H7 (cell line): ENCODE measurements at places on chromosomes 3 and 15.
A peak's percentile ranks its signal among the peaks of the same experiment; 100 is the strongest.

DNA sequence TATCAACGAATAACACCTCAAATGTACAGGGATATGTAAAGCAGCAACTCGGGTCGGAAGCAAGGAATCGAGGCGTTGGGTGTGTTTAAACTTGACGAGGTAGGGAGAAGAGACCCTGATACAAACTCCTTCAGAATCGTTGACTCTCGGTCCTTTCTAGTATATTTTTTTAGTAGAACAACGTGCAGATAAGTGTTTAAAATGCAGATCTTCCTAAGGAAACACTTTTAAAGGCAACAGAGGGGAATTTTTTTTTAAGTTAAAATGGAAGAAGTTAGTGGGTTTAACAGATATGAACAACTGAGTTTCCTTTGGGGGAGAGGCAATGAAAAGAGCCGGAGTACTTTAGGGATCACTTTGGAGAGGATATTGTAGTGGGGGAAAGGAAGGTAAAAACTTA is 1.1 kb upstream of the KPNA4 start:
- no peak for DNase-seq

DNA sequence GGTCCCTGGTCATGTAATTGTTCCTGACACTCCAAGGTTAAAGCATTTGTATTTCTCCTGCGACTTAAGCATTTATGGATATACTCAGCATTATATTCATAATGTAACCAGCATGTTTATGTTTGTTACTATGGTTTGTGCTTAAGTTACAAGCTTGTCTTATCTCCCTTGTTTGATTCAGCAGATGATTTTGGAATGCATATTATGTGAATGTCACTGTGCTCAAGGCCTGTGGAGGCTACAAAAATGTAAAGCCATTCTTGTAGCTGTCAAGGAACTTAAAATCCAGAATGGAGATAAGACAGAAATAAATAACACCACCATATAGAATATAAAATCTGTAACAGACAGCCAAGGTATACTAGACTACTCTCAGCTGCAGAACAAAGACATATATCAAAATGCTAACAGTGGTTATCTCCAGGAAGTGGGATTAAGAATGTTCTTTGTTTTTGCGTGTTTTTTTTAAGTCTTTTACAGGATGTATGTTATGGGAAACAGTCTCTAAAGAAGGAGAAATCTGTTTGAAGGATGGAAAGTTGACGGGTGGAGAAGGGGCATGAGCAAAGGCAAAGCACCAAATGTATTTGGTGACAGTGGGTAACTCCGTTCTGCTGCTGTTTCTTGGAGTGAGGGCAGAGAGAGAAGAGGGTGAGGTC is 61.4 kb downstream of the IGF2BP2 start:
- no peak for DNase-seq

DNA sequence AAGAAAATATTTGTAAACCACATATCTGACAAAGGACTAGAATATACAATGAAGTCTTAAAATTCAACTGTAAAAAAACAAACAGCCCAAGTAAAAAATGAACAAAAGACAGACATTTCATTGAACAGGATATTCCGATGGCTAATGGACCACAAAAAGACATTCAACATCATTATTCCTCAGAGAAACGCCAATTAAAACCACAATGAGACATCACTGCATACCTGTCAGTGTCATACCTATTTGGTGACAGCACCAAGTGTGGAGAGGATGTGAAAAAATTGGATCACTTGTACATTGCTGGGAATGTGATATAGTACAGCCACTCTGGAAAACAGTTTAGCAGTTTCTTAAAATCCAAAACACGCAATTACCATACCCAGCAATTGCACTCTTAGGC is 29.9 kb upstream of the TJP1 start:
- no peak for DNase-seq

DNA sequence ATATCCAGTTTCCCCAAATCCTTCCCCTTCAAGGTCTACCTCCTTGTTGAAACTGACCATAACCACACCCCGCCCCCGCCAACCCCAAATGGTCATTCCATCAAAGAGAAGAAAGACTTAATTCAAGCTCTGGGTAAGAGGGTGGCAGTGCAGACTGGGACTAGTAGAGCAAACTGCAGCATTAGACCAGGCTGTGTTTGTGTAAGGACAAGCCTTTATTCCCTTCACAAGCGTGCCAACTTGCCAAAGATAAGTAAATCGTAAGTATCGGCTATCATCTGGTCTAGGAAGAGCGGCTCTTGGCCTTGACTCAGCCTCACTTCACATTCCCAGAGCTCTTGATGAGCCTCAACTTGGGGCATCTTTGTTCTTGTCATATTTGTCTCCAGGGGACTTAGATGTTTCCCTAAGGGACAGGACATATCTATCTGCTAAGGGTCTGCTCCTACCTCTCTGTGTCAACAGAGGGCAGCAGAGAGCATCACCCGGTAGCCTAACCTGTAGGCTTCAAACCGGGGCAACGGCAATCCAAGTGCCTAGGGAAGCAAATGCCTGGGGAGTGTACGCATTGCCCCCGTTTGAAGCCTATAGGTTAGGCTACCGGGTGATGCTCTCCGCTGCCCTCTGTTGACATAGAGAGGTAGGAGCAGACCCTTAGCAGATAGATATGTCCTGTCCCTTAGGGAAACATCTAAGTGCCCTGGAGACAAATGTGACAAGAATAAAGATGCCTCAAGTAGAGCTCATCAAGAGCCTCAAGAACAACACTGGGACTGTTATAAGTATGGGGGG is 8.9 kb upstream of the MAP3K13 start:
- peak; percentile 86 for DNase-seq
